ENCODE measurements at places on chromosomes 6 and 20.

DNA sequence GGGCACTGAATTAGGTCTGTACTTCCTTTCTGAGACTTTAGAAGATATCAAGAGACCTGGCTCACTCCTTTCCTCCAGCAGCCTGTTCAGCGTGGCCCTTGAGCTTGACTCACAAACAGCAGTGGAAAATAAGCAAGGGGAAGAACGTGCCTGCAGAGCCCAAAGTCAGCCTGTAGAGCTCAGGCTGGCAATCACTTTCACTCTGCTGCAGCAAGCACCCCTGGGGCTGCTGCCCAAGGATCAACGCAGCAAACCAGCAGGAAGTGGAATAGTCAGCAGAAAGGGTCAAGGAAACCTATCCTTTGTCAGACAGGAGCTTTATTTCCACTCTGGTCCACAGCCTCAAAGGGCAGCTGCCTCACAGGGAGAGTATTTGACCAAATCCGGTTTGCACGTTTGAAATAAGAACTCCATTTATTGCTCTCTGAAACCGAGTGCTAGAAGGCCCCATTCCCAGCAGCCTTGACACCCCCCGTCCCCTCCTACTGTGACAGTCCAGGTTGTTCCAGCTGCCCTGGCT lies 77.4 kb downstream of the PRDM1 start:
- DNase-seq = peak; percentile 23

- DNase-seq = no peak
These were observed 87.4 kb downstream of the PCSK2 start for GRCh38 chr20:17314264-17314663.

- DNase-seq = no peak
These were observed 2.9 kb downstream of the PKIG start for GRCh38 chr20:44585057-44585963.

DNA sequence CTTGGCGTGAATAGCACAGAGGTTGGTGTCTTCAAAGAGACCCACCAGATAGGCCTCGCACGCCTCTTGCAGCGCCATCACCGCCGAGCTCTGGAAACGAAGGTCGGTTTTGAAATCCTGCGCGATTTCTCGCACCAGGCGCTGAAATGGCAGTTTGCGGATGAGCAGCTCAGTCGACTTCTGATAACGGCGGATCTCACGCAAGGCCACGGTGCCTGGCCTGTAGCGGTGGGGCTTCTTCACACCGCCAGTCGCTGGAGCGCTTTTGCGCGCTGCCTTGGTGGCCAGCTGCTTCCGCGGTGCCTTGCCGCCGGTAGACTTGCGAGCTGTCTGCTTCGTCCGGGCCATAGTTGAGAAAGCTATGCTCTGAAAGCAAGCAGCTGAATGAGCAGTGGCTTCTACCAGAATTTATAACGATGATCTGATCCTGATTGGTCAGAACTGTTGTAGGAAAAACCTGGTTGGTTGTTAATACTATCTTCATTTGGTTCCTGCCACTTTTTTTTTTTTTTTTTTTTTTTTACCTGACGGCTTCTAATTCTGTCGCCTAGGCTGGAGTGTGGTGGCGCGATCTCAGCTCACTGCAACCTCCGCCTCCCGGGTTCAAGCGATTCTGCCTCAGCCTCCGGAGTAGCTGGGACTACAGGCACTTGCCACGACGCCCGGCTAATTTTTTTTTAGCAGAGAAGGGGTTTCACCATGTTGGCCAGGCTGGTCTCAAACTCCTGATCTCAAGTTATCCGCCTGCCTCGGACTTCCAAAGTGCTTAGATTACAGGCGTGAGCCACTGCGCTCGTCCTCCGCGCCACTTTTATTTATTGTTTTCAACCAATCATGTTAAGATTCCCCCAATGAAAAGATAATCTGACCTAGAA lies 21.5 kb downstream of the OR2B2 start:
- peak; percentile 62 for DNase-seq

Data from T-helper 17 cell (primary cell).